Activated naive CD8-positive, alpha-beta T cell treated with anti-CD3 and anti-CD28 coated beads, Interleukin-2, amount 50 U/mL, for 24 hours (primary cell): ENCODE measurements at places on chromosomes 2 and 18.

DNA sequence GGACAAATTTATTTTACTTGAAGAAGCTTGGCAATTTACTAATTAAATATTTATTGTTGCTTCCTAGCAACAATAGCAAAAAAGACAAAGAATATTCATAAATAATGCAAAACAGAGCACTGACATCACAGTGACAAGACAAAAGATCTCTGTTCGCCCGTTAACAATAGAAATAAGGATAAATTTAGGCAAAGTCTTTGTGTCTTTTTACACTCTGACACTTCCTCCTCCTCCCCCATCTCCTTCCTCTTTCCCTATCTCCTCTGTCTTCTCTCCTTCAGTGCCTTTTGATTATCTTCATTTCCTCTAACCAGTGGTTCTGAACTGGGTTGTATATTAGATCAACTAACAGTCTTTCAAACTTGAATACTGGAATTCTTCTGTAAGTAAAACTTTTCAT is 808.4 kb downstream of the ERBB4 start:
- DNase-seq = no peak
- H3K27me3 ChIP-seq = no peaks in the 10 kb centered on the region
- no peak overlapping the region for H3K4me3 ChIP-seq
- no peaks in the 10 kb centered on the region for H3K4me1 ChIP-seq
- no peaks in the 10 kb centered on the region for H3K36me3 ChIP-seq

- peaks cover 18% of the 10 kb centered on the region for H3K4me1 ChIP-seq
- no peak for DNase-seq
- no peaks in the 10 kb centered on the region for H3K27me3 ChIP-seq
- H3K36me3 ChIP-seq = peaks cover 49% of the 10 kb centered on the region
Measured at GRCh38 chr2:135931776-135932443, 53.5 kb downstream of the DARS1 start.

DNA sequence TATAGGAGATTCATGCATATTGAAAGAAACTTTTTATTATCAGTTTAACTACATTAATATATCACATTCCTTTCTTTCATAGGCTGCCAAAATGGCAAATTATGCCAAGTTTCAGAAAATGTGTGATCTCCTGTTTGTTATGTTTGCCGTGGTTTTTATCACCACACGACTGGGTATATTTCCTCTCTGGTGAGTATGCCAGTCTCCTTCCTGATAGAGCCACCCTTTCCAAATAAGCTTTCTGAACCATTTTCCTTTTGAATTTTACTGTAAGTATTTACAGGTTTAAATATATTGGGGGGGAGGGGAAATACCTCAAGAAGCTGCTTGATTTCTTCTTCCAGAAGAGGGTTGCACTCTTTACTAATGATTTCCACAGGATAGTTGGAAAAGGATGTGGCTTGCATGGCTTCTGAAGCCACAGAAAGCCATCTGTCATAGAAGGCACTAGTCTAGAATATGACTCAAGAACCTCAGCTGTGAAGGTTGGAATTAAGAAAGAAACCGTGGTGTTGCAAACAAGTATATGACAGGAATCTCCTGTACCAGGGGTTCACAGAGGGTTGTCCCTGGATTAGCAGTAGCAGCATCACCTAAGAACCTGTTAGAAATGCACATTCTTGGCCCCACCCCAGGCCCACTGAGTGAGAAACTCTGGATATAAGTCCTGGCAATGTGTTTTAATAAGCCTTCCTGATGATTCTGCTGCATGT is 84.5 kb upstream of the NOSTRIN start:
- H3K36me3 ChIP-seq = peaks cover 25% of the 10 kb centered on the region
- DNase-seq = no peak
- no peaks in the 10 kb centered on the region for H3K27me3 ChIP-seq
- peaks cover 16% of the 10 kb centered on the region for H3K4me1 ChIP-seq
- peak overlapping the region; percentile 10 for H3K27ac ChIP-seq

DNA sequence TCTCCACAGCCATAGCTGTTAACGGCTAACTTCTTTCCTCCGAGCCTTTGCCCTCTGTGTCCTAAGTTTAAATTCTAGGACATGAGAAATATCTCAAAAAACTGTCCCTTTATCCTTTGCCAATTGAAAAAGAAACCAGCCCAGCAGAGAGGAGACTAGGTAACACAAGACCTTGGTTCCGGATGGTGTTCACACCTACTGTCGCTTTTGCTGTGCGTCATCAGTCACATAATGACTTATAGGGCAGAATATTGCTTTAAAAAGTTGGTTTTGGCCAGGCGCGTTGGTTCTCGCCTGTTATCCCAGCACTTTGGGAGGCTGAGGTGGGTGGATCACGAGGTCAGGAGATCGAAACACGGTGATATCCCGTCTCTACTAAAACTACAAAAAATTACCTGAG is 66.2 kb downstream of the SP3 start:
- no peak overlapping the region for H3K27ac ChIP-seq
- H3K4me3 ChIP-seq = no peak overlapping the region
- no peak for DNase-seq

GRCh38 chr18:37184209-37184868 is 355.4 kb downstream of the KIAA1328 start:
- H3K4me1 ChIP-seq = no peaks in the 10 kb centered on the region
- no peak overlapping the region for H3K4me3 ChIP-seq
- no peaks in the 10 kb centered on the region for H3K27me3 ChIP-seq
- no peak for DNase-seq
- no peak overlapping the region for H3K27ac ChIP-seq
- no peaks in the 10 kb centered on the region for H3K36me3 ChIP-seq

- H3K36me3 ChIP-seq = no peaks in the 10 kb centered on the region
- no peak for DNase-seq
- H3K27ac ChIP-seq = no peak overlapping the region
- H3K4me3 ChIP-seq = no peak overlapping the region
- H3K27me3 ChIP-seq = no peaks in the 10 kb centered on the region
Measured at GRCh38 chr2:194765723-194766122, 891.3 kb upstream of the SLC39A10 start.

DNA sequence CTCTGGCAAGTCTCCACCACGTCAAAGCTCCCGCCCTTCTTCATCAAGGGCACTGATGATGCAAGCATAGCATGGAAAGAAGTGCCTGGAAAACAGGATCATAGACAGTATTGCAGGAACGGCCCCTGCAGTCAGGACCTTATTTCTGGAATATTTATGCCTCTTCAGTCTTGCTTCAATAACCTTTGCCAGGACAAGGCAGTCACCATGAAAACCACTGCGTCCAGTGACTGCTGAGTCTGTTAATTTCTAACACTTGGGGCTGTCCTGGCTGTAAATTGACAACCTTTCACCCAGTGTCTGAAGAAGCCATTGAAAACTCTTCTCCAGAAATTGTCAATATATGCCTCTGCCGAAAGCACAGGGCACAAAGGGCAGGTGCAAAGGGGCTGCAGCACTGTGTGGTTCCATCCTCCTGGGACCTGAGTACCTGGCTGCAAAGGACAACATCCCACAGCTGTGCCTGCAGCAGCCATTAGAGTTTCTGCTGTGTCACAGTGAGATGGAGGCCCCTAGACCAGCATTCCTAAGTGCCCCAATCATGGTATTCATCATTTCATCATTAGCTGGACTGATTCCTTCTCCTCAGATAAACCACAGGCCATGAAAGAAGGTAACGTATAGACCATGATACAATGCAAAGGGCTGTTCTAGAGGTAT is 819.6 kb downstream of the RNF144A start:
- no peak overlapping the region for H3K4me3 ChIP-seq
- DNase-seq = no peak
- H3K27me3 ChIP-seq = no peaks in the 10 kb centered on the region
- H3K27ac ChIP-seq = no peak overlapping the region

GRCh38 chr2:228767196-228767595 is 503.9 kb downstream of the PID1 start:
- no peak overlapping the region for H3K4me3 ChIP-seq
- no peak for DNase-seq
- no peak overlapping the region for H3K27ac ChIP-seq
- no peaks in the 10 kb centered on the region for H3K36me3 ChIP-seq
- no peaks in the 10 kb centered on the region for H3K27me3 ChIP-seq

DNA sequence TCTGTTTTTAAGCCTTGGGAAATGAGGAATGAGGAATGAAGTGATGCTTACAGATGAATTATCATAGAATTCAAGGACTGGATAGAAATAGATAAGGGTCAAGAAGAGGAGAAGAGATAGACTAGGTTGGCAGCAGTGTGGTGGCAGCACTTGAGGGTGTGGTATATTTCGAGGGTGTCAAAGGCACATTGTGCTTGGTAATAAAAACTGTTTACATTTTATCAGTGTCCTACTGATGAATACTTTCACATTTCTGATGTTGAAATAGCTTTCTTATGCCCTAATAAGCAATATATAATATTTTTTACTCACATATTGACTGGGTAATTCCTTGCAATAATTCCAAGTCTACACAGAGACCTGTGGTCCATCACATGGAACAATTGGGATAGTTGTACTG is 3.4 kb downstream of the TFPI start:
- no peak overlapping the region for H3K27ac ChIP-seq
- no peak overlapping the region for H3K4me3 ChIP-seq

GRCh38 chr2:118049816-118050140 is 35.9 kb upstream of the CCDC93 start:
- peaks cover 30% of the 10 kb centered on the region for H3K27me3 ChIP-seq
- no peaks in the 10 kb centered on the region for H3K36me3 ChIP-seq
- no peak for DNase-seq
- no peak overlapping the region for H3K27ac ChIP-seq
- no peak overlapping the region for H3K4me3 ChIP-seq
- H3K4me1 ChIP-seq = no peaks in the 10 kb centered on the region

- peaks cover 57% of the 10 kb centered on the region for H3K4me1 ChIP-seq
- H3K36me3 ChIP-seq = peaks cover 43% of the 10 kb centered on the region
- DNase-seq = peak; percentile 57
- H3K27me3 ChIP-seq = peaks cover 4% of the 10 kb centered on the region
Measured at GRCh38 chr2:70089220-70089982, 2.1 kb downstream of the PCBP1 start.

GRCh38 chr2:222859786-222860612 is 837 bp upstream of the ACSL3 start:
- no peak for DNase-seq
- H3K4me1 ChIP-seq = peaks cover 7% of the 10 kb centered on the region
- H3K27ac ChIP-seq = peak overlapping the region; percentile 32
- peaks cover 3% of the 10 kb centered on the region for H3K27me3 ChIP-seq
- peaks cover 3% of the 10 kb centered on the region for H3K36me3 ChIP-seq

DNA sequence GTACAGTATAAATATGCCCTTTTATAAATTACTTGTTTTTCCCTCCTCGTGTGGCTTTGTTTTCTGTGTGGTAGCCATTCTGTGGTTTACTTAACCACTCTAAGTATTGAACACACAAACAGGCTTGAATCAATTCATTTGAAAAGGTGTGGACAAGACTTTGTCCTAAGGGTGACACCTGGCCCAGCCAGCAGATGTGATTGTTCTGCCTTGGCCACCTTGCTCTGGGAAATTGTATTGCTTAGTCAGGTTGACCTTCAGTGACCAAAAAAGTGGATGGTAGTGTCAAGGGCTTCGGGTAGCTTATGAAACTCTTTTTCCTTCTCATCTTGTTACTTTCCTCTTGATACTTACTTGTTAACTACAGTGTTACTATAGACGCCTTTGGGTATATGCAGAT is 61.9 kb downstream of the DGKD start:
- peaks cover 94% of the 10 kb centered on the region for H3K4me1 ChIP-seq
- H3K27ac ChIP-seq = peak overlapping the region; percentile 95
- no peak overlapping the region for H3K4me3 ChIP-seq
- peaks cover 3% of the 10 kb centered on the region for H3K27me3 ChIP-seq

GRCh38 chr2:204023088-204023487 is 86.5 kb downstream of the ICOS start:
- H3K36me3 ChIP-seq = peaks cover 2% of the 10 kb centered on the region
- no peak overlapping the region for H3K4me3 ChIP-seq
- peaks cover 2% of the 10 kb centered on the region for H3K27me3 ChIP-seq
- peaks cover 49% of the 10 kb centered on the region for H3K4me1 ChIP-seq

DNA sequence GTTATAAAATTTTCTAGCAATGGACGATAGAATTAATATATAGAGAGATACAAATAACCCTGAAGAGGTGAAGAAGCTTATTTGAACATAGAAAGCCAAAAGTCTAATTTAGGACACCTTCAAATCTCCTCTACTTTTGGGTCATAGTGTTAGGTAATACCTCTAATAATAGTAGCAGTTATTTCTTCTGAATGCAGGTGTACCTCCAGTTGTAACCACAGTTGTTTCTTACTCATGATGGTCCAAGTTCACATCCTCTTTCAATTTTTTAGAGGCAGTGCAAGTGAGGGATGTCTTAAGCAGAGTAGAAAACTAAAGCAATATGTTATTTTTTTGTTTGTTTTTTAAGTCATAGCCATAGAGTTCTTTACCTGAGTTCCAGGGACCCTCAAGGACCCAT is 429.5 kb downstream of the CCDC85A start:
- DNase-seq = no peak
- no peaks in the 10 kb centered on the region for H3K27me3 ChIP-seq
- no peak overlapping the region for H3K4me3 ChIP-seq
- H3K4me1 ChIP-seq = no peaks in the 10 kb centered on the region
- no peaks in the 10 kb centered on the region for H3K36me3 ChIP-seq

DNA sequence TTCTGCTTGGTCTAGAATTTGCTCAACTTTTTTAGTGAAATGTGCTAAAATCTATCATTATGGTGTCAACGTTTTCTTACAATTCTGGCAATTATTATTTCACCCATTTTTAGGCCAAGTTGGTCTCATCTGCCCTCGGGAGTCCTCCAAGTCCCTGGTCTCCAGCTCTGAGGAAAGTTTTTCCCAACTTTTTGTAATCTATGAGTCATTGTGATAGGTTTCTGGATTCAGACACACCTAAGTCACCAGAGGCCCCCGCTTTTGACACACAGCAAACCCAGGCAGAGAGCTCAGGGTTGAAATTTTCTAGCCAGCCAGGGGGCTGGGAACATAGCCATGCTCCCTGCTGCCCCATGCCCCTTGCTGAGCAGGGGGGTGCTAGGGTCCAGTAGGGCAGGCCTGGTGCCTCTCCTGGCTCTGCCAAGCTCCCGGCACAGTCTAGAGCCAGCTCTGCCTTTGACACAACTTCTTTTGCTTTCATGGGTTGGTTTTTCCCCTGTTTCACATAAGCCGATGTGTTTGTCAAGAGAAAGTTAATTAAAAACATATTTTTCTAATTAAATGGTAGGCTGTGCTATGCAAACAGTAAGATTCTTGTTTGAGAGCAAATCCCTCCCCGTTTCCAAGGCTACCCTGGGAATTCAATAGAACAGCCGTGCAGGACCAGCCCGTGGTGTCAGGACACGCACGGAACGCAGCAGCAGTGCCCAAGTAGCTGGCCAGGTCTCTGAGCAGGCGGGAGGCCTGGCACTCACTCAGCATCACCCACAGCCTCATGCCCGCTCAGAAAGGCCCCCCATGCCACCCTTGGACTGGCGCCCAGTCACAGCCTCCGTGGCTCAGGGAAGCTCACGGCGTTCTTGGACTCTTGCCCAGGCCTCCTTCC is 25.5 kb upstream of the SNED1 start:
- peaks cover 6% of the 10 kb centered on the region for H3K4me1 ChIP-seq
- DNase-seq = no peak
- peaks cover 12% of the 10 kb centered on the region for H3K27me3 ChIP-seq
- H3K36me3 ChIP-seq = no peaks in the 10 kb centered on the region
- H3K4me3 ChIP-seq = no peak overlapping the region
- no peak overlapping the region for H3K27ac ChIP-seq

GRCh38 chr18:12774982-12775381 is 72.1 kb downstream of the PSMG2 start:
- DNase-seq = peak; percentile 12
- H3K4me1 ChIP-seq = peaks cover 16% of the 10 kb centered on the region
- H3K4me3 ChIP-seq = peak overlapping the region; percentile 81
- H3K27ac ChIP-seq = peak overlapping the region; percentile 83
